ENCODE measurements at places on chromosomes 5 and 9. TPM values are rescaled to one million over a fixed set of nuclear protein-coding genes. Genes with fewer than 3 reads are reported as not detected.

GRCh38 chr5:179162351-179163235 lies 102.4 kb downstream of the ZNF354C start:
- no peak for DNase-seq

DNA sequence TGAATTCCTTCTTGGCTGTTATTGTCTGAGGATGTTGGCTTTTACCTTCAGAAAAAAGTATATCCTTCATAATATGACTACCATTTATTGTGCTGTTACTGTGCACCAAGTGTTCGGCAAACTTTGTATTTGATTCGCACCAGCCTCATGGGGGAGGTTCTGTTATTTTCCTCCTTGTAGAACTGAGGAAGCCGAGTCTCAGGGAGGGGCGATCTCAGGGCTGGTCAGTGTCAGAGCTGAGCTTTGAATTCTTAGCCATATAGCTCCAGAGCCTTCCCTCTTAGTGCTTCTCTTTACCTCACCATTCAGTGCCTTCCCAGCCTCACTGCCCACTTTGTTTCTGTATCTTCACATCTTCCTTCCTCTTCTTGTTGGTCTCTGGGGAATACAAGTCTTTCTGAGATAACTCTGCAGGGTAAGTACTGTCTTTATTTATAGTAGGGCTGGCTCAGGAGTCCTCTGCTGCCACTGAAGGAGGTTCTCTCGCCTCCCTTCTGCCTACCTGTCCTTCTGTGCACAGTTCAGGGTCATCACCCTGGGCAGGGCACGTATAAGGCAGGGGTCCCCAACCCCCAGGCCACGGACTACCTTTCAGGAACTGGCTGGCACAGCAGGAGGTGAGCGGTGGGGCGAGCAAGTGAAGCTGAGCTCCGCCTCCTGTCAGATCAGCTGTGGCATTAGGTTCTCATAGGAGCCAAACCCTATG lies 48.4 kb downstream of the GALNT10 start:
- no peak for DNase-seq

DNA sequence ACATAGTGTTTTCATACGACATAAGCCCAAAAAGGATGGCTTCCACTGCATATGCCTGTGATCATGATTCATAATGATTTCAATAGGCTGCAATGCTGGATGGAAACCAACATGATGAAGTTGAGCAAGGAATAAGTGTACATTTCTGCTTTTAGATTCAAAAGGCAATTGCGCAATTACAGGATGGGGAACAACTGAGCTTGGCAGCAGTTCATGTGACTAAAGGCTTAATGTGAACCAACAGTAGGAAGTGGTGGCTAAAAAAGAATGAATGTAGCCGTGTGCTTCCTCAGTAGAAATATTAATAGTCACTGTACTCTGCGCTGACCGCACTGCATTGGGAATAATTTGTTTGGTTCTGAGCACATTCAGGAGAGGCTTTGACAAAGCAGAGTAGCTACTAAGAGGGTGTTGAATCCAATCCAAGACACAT lies 51.2 kb downstream of the SLC1A3 start:
- DNase-seq: no peak

GRCh38 chr9:79572032-79572607 lies 355 bp downstream of the TLE4 start:
- DNase-seq: no peak

GRCh38 chr5:89110916-89111646 lies 228.1 kb upstream of the MEF2C start:
- no peak for DNase-seq

DNA sequence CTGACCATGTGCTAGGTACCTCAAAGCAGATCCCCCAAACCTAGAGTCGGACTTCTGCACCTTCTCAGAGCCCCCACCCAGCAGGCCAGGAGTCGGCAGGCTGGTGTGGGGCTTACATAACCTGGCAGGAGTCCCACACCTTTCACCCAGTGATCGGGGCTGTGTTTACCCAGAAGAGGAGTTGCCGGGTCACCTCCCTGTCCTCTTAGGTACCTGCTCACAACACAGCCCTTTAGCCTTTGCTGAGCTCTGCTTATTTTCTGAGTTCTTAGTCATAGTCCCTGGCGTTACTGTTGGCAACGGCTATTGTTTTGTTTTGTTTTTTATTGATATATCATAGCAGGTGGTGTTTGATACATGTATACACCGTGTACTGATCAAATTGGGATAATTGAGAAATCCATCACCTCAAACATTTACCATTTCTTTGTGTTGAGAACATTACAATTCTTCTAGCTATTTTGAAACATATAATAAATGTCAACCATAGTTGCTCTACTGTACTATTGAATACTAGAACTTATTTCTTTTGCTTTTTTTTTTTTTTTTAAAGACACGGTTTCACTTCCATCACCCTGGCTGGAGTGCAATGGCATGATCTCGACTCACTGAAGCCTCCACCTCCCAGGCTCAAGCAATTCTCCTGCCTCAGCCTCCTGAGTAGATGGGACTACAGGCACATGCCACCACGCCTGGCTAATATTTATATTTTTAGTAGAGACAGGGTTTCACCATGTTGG lies 10.4 kb upstream of the EEIG1 start:
- DNase-seq: no peak

GRCh38 chr9:137293094-137293481 lies 9.0 kb downstream of the NRARP start:
- DNase-seq: no peak

- DNase-seq: no peak
Measured at GRCh38 chr5:107430071-107430625, 240.6 kb downstream of the EFNA5 start.

GRCh38 chr5:36763454-36763853 lies 113.1 kb upstream of the NIPBL start:
- no peak for DNase-seq

GRCh38 chr5:77102549-77102948 lies 15.5 kb upstream of the ZBED3 start:
- DNase-seq: no peak

DNA sequence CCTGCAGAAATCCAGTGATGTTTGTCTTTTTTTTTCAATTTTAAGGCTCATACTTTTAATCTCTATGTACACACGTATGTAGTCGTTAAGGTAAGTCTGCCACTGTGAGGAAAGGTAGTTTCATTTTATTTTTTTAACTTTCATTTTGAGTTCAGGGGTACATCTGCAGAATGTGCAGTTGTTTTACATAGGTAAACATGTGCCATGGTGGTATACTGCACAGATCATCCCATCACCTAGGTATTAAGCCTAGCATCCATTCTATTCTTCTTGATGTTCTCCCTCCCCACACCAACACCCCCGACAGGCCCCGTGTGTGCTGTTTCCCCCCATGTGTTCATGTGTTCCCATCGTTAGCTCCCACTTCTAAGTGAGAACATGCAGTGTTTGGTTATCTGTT lies 19.7 kb downstream of the MUSK start:
- DNase-seq: no peak

- no peak for DNase-seq
Measured at GRCh38 chr9:132637351-132637750, 32.4 kb downstream of the DDX31 start.

GRCh38 chr5:60349891-60350415 lies 350.0 kb downstream of the DEPDC1B start:
- DNase-seq: no peak

DNA sequence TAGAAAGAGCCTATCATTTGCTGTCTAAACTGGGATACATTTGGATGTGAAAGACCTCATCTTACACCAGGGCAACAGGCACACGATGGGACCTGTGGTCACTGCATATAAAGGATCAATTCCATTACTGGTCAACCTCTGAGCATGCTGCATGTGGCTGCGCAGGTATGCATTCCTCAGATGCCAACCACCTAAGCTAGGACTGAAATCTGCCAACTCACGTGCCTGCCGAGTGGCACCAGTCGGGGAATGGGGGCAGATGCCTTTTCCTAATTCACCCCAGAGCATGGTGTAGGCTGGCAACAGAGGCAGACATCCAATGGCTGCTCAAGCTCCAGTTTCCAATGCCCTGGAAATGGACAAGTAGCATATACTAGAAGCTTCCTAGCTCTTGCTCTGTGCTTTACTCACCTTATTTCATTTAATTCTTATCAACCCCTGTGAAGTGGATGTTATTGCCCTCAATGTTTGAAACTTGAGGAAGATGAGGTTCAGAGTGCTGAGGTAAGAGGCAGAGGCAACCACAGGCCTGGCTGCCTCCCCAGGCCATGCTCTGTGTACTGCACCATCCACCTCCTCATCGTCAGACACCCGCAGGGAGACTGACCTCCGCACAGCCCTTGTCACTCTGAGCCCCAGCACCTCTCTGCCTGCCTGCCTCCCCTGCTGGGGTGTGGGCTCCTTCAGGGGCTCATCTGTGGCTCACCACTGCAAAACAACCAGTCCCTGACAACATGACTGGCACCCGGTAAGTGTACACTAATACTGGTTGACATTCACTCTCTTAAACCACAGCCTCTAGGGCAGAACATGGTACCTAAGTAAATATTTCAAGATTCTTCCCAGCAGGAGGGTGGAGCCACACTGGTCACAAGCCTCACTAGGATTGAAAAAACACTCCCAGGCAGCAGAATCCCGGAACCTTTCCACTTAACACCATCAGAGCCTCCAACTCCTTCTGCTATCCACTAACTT lies 228.5 kb downstream of the CRB2 start:
- DNase-seq: no peak

DNA sequence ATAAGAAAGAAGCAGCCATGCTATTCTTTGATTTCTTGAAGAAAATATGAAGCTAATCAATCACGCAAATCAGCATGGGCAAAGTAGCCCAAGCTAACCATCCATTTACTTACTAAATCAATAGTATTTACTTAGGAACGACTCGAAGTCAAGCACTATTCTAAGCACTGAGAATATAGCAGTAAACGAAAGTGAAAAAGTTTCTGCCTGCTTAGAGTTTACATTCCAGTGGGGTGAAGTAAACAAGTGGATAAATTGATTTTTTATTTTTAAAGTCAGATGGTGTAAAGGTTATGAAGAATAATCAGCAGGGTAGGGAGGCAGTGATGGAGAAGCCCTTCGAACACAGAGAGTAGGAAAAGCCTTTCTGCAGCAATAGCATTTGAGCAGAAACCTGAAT lies 5.5 kb downstream of the TSTD2 start:
- DNase-seq: no peak

DNA sequence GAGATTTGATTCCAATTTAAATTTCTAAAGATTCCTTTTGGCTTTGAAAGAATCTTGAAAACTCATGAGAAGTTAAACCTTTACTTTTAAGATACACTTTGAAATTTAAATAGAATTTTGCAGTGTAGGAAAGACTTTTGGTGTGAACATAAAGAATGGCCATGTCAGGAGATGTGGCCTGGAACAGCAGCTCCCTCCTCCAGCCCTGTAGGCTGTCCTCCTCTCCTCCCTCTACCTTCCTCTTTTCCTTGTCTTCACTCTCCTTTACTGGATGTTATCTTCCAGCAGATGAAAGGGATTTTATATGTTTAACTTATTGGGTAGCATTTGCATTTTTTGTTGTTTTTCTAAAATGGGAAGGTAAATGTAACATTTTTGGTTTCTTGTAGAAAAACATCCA lies 18.9 kb downstream of the ASPN start:
- DNase-seq: no peak

DNA sequence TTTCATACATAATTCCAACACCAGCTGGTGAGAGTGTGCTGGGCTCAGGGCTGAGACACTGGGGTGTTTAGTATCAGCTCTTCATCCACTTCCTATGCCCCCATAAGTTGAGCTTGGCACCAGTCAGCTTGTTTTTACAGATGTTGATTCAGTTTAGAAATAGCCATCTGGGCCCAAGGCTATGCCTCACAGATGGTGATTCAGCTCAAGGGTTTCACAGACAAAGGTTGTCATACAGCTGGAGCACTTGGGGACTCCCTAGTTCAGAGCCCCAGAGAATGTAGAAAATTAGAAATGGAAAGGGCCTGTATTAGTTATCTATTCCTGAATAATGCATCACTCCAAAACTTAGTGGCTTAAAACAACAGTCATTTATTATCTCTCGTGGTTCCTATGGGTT lies 10.3 kb upstream of the CRHBP start:
- DNase-seq: no peak

- no peak for DNase-seq
Measured at GRCh38 chr5:96933764-96934707, 1.8 kb upstream of the LNPEP start.

- no peak for DNase-seq
Measured at GRCh38 chr9:18352711-18353110, 121.2 kb upstream of the ADAMTSL1 start.

DNA sequence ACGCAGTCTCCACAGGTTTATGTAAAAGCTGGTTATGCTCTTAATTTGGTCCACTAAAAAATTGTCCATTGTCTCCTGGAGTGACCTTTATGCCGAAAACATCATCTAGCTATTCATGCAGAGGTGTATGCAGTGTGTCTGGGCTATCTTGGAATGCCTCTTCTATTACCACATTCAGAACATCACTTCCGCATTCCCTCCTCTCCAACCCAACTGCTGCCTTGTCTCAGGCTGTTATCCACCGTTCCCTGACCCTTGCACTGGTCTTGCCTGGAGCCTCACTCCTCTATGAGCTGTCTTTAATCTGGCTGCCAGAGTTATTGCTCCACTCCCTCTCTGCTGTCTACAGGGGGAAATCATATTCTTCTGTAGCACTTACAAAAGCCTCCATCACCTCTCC lies 214.1 kb upstream of the ANKRD55 start:
- DNase-seq: no peak

DNA sequence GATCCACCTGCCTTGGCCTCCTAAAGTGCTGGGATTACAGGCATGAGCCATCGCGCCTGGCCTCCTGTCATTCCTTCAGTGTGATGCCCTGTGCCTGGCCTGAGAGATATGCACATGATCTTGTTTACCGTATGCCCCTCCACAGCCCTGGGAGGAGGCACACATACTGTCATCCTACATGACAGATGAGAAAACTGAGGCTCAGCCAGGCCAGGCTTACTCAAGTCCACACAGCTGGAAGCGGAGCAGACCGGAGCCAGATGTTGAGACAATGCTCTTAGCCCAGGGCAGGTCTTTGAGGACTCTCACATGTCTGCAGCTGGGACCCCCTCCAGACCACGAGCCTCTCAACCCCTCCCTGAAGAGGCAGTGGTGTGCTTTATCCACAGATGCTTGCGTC lies 38.7 kb upstream of the SH3PXD2B start:
- no peak for DNase-seq

DNA sequence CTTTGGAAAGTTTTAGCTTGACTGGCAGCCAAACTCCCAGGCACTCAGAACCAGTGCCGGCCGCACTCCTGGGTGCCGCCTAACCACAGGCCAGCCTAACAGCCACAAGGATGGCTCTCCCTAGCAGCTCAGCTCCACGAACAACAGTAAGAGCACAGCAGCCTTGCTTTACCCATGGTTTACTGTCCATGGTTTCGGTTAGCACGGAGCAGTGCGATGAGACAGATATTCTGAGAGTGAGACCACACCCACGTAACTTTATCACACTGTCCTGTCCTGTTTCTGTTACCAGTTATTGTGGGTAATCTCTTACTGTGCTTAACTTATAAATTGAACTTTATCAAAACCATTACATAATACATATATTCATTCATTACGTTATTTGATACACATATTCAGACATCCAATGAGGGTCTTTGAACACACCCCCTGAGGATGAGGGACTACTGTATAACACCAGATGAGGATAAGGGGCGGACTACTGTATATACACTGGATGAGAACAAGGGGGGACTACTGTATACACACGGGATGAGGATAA lies 12.4 kb downstream of the CLPTM1L start:
- DNase-seq: no peak

The ANKRD55 gene
- 1.4 TPM for polyA plus RNA-seq

The MSMP gene
- polyA plus RNA-seq: not detected

The CDKN2AIPNL gene
- polyA plus RNA-seq: 42.4 TPM

The GRXCR2 gene
- not detected for polyA plus RNA-seq

The ECSCR gene
- 21.0 TPM for polyA plus RNA-seq

The IRX4 gene
- 0.61 TPM for polyA plus RNA-seq

The HABP4 gene
- polyA plus RNA-seq: 19.1 TPM

The OLFML2A gene
- 18.3 TPM for polyA plus RNA-seq

The ELOVL7 gene
- polyA plus RNA-seq: 20.5 TPM

The IFNA16 gene
- not detected for polyA plus RNA-seq

All from renal cortex interstitium (tissue), 15 donors.